ENCODE measurements at places on chromosomes 11 and 22. TPM values are rescaled to one million over a fixed set of nuclear protein-coding genes. Genes with fewer than 3 reads are reported as not detected.

GRCh38 chr11:45906096-45906682 is 882 bp downstream of the FREY1 start:
- no peak for DNase-seq

Gene NPAS4
- not detected for total RNA-seq

GRCh38 chr22:50739894-50740293 is 1.9 kb downstream of the ACR start:
- DNase-seq: no peak

Gene DBX1
- total RNA-seq: not detected

Gene APOL6
- 27.7 TPM for total RNA-seq

DNA sequence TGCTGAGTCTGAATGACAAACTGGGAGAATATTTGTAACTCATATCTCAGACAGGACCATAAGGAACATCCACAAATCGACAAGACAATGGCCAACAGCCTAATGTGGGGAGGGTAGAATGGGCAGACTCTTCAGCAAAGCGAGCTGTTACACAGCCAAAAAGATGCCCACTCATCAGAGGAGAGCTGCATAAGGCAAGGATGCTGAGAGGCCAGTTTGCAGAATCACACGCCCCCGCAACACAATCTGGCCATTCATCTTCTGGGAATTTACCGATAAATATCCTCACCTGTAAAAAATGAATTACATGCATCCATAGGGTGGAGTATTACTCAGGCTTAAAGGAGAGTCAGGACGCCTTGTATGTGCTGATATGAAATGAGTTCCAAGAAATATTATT is 57.5 kb upstream of the SLC22A12 start:
- no peak for DNase-seq

- no peak for DNase-seq
Observed at GRCh38 chr22:41991111-41991510, 7.5 kb upstream of the WBP2NL start.

- DNase-seq: no peak
Observed at GRCh38 chr11:3867209-3868091, 12.0 kb downstream of the STIM1 start.

DNA sequence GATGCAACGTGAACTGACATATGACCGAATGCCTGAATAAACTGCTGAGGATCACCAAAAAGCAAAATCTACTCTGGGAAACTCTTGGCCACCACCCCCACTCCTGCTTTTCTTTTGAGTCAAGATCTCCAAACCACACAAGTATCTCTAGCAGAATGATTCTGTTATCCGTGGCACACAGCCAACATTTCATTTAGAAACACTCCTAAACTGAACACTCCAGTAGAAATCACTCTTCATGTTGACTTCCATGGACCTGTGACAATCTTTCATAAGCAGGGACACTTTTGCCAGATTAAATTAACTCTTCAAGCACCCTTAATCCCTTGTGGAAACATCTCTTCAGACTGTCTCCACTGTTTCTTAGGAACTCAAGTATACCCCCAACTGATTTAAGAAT is 44.4 kb downstream of the VSIG10L2 start:
- no peak for DNase-seq

GRCh38 chr11:38089726-38090125 is 1491.7 kb upstream of the RAG2 start:
- no peak for DNase-seq

DNA sequence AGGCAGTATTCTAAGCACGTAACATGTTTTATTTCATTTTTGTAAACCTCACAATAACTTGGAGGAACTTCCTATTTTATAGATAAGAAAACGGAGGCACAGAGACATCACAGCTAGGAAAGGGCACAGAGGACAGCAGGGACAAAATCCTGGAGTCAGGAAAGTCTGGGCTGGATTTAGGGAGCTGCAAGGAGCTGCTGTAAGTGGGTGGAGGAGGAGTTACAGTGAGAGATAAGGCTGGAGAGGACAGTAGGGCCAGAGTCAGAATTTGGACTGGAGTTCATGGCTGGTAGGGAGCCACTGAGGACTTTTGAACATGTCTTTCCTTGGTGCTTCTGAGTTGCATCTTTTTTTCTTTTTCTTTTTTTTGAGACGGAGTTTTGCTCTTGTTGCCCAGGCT is 32.2 kb upstream of the PTPRJ start:
- no peak for DNase-seq

DNA sequence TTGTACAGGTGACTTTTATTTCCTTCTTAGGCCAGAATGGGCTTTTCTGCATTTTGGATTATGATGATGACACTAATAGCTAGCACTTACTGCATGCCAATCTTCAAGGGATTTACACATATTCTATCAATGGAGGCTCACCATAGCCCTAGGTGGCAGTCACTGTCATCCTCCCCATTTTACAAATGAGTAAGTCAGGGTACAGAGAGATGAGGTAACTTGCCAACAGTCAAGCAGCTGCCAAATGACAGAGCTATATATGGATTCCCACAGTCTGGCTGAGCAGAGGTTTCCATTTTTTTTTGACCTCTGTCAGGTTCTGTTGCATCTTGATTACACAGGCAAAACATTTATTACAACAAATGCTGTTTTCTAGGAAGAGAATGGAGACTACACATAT is 23.8 kb upstream of the C11orf96 start:
- no peak for DNase-seq

DNA sequence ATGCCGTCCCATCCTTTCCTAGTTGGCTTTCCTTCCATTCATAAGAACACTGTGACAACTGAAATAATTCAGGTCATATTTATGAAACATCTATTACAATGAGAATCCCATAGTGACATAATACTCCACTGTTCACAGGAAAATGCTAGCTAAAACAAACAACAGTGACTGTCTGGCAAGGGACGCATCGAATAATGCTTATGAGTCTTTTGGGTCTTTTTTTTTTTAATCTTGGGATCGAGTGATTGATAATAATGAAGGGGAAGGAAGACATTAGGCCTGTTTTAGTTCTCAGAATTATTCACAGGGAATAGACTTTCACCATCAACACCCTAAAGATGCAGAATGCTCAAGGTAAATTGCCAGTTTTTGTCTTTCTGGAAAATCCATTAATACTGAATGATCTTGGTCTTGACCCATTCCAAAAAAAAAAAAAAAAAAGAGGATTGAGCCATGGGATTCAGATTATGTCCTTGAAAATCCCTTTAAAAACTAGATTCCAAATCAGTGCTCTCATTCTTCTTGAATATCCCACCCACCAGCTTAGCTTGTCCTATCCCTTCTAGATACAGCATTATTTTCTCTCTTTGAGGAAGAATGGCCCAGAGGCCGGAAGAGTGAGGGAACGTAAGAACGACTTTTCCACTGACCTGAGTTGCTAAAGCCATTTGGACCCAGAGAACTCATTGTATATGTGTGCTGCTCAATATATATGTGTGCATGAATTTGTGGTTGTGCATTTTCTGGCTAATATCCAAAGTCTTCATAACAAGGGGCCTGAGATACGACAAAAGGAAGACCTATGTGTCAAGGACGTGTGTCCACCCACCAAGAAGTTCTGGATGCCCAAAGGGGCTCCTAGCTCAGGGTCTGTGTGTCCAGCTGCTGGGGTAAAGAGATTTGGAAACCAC is 35.2 kb upstream of the CREB3L1 start:
- no peak for DNase-seq

Gene OR52H1
- not detected for total RNA-seq
